ENCODE measurements at places on chromosomes 4 and X. TPM values are rescaled to one million over a fixed set of nuclear protein-coding genes. Genes with fewer than 3 reads are reported as not detected.

GRCh38 chr4:2322841-2323240 lies 60.9 kb upstream of the MXD4 start:
- DNase-seq, result no peak

CSN1S1 gene
- total RNA-seq, result not detected

DNA sequence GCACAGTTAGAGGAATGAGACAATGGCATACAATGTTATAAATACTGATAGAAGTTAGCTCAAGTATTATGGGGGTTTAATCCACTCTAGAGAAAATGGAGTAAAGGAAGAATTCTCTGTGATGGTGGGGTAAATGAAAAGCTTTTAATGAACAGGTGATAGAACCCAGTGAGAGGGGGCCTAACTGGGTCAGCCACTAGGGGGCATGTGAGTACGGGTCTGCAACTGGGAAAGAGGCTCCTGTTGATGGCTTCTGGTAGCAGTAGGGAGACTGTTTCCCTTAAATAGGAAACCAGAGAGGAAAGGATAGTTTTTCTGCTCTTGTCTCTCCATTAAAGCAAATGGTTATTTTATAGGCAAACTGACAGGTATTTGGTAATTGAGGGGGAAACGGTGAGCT lies 132.8 kb upstream of the GPR101 start:
- DNase-seq, result no peak

GRCh38 chr4:60822986-60823385 lies 377.1 kb upstream of the ADGRL3 start:
- no peak for DNase-seq

MAGEA11 gene
- not detected for total RNA-seq

- peak; percentile 76 for DNase-seq
These were observed 30.1 kb downstream of the ZRSR2 start for GRCh38 chrX:15820106-15821073.

GRCh38 chr4:145871209-145871608 lies 67.4 kb downstream of the ZNF827 start:
- no peak for DNase-seq

TLL1 gene
- not detected for total RNA-seq

NEIL3 gene
- total RNA-seq, result 13.1 TPM

DNA sequence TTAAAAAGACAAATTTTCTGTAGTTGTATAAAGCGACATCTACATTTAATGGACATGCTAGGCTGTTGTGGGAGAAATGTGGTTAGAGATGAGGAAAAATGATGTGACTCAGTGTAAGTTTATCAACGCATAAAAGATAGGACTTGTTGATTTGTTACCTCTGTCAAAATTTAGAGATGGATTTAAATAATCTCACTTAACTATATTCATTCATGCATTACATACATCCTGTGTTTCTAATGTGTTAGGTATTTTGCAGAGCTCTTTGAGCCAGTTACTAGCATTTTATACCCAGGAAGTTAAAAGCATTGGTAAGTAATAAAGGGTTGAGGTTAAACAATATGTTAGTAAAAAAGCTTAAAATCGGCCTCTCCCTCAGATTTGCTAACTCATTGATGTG lies 34.3 kb downstream of the METAP1 start:
- no peak for DNase-seq

PCDH19 gene
- not detected for total RNA-seq

CENPVL1 gene
- 0.11 TPM for total RNA-seq

DNA sequence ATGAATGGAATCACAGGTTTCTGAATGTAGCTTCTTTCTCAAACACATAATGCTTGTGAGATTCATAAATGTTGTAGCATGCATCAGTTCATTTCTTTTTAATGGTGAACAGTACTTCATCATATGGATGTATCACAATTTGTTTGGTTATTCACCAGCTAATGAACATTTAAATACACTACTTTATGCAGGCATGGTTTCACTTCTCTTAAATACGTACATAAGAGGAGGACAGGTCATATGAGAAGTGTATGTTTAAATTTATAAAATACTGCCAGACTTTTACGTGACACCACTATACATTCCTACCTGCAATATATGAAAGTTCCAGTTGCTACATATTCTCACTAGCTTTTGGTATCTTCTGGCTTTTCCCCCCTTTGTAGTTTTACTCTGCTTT lies 65.4 kb downstream of the ANKRD17 start:
- no peak for DNase-seq

- no peak for DNase-seq
These were observed 18.6 kb downstream of the PSAPL1 start for GRCh38 chr4:7415927-7416686.

DNA sequence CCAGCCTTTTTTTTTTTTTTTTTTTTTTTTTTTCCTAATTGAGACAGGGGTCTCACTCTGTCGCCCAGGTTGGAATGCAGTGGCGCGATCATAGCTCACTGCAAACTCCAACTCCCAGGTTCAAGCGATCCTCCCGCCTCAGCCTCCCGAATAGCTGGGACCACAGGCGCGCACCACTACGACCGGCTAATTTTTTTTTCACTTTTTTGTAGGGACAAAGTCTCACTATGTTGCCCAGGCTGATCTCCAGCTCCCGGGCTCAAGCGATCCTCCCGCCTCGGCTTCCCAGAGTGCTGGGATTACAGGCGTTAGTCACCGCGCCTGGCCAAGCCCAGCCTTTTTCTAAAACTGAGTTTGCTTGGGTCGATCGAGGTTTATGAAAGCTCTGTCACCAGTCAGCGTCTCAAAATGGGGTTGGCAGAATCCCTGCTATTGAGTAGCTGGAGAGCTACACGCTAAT lies 1.3 kb upstream of the OTUD5 start:
- DNase-seq, result peak; percentile 61

DNA sequence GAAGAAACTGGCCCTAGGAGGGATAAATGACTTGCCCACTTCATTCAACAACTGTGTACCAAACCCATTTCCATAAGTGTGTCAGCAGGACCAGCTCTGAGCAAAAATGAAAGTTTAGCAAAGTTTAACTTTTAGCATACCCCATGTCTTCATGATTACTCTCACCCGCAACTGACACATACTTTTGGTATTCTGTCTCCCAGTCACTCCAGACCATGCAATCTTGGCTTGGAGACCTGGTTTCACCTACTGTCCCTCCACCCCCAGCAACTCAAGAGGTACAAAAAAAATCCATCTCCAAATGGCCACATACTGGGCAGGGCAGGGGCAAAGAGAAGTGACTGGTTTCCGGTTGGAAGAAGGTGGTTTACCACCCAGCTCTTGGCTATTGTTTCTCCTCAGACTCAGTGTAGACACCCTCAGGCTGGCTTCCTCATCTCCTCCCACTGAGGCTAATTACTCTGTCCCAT lies 79.8 kb downstream of the RLIM start:
- DNase-seq, result peak; percentile 29

DNA sequence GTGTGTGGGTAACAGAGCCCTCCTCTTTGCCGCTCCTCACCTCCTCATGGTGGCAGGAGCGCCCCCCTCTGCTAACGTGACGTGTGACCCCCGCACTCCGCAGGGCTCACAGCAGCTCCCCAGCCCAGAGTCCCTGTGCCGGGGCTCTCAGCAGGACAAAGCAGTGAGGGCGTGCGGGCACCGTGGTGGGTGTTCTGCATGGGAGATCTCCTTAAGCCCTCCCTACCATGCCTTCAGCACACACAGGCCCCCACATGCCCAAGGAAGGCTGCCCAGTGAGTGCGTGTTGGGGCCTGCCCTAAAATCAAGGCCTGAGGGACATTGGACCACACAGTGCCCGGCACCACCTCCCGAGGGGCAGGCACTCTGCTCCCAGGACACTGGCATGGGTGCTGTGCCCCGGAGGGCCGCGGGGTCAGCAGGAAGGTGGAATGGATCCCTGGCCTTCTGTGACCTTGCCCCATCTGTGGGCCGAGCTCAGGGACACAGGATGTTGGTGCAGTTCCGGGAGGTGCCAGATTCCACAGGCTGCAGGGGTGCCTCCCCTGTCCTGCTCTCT lies 10.1 kb downstream of the PSAPL1 start:
- DNase-seq, result no peak

TRIML1 gene
- total RNA-seq, result not detected

TSPAN5 gene
- 75.5 TPM for total RNA-seq

- no peak for DNase-seq
These were observed 2.4 kb downstream of the CXXC4 start for GRCh38 chr4:104492183-104492771.

GRCh38 chr4:145734576-145735346 lies 54.8 kb downstream of the C4orf51 start:
- DNase-seq, result peak; percentile 97

DNA sequence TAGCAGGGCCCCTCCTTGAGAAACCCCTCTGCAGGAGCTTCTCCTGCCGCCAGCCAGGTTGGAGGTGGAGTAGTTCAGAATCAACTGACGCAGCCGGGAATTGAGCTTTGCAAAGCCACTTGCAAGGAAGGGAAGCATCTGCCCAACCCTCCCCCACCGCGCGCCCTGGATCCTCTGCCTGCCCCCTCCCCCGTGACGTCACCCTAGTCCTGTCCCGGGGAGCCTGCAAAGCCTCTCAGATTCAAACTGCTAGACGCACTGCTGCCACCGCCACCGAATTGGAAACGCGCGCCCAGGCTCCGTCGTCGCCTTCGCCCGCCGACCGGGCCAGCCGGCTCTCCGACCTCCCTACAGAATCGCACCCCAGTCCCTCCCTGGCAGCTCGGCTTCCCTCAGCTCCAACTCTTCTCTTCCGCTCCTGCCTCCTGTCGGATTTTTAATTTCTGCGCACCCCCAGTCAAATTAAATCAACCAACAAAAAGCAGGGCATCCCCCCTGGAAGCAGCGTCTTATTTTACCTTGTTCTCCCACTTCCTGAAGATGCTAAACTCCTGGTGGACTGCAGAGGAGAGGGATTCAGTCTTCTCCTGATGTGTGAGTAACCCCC lies 3.8 kb downstream of the SLITRK2 start:
- DNase-seq, result no peak

DNA sequence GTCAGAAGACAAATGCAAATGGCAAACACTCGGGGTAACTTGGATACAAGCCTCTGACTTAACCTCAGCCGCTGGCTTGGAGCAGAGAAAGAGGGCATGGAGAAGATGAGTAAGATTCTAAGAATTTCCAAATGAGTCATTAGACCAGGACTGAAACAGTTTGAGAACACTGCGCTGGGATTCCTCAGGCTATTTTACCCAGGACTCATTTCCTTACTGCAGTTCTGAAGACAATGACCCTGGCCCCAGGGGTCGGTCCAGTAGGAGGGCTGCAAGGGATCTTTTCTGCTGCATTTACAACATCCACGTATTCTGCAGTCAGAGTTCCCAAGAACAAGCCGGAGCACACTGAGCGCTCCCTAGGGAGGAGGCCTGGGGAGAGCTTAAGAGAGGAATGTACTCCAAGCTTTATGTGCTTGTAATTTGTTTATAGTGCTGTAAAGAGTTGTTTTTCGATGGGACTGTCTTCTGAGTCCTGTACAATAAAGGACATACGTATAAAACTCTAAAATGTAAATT lies 27.3 kb upstream of the SORBS2 start:
- DNase-seq, result peak; percentile 99

VCX2 gene
- not detected for total RNA-seq

DNA sequence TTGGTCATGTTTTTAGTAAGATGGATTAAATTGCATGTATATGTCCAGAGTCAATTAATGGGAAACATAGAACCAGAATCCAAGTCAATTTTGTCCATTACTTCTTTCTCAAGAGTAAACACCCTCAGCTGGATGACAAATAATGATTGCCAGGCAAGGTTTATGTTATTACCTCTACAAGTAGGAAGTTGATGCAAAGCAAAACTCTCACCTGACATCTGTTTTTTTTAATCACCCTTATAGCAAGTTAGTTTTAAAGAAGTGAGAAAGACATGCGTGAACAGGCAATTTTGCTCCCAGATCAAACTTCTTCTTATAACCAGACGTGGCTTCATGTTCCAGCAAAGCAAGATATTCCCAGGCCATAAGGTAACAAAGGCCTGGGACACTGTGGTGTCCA lies 348.5 kb upstream of the FTHL17 start:
- DNase-seq, result no peak

STX18 gene
- 22.7 TPM for total RNA-seq

SPANXA2 gene
- not detected for total RNA-seq

- peak; percentile 8 for DNase-seq
These were observed 791 bp downstream of the GUCY1B1 start for GRCh38 chr4:155759372-155760252.

DRP2 gene
- 3.1 TPM for total RNA-seq

DNA sequence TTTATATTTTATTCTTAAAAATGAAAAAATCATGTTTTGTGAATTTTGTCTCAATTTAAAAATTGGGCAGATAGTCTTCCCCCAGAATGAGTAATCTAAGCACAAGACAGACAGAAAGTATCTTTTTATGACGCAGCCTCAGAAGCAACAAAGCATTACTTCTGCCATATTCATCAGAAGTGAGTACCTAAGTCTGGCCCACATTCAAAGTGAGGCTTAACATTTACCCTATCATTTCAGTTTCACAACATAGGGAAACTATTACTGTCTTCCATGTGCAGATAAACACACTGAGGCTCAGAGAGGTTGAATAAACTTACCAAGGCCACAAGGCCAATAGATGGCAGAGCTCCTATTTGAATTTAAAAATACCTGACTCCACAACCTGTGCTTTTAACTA lies 4.4 kb upstream of the PRDX4 start:
- DNase-seq, result no peak

DNA sequence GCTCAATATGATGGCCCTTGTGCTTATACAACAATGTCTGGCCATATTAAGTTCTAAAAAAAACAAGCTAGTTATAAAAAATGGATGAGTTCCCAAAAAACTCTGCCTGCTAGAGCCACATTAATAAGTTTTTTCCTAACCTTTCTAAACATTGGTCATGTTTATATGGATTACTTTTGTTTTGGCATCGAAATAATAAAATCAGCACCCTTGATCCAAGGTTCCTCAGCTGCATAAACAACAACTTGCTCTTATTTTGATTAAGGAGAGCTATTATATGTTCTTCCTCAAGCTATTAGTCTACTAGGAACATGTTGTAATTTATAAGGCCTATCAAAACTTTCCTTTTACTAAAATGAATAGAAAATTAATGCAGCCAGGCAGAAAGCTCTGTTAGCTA lies 48.4 kb downstream of the UNC5C start:
- no peak for DNase-seq

PRRG1 gene
- total RNA-seq, result 17.6 TPM

- peak; percentile 1 for DNase-seq
These were observed 63.7 kb downstream of the STK32B start for GRCh38 chr4:5114950-5115349.

DNA sequence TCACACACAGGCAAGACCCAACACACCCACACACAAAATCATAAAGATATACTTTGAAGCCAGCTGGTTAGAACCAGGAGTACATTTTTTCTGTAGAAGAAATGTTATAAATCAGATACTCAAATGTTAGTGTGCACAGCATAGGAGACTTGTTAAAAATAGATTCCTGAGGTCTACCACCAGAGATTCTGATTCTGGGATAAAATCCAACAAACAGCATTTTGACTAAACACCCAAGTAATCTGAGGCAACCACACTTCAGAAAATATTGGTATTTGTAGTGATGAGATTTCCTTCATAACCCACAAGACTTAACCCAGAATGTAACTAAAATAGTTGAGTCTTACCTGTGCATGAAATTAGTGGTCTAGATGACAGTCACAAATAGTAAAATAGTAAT lies 301.8 kb downstream of the HNRNPD start:
- no peak for DNase-seq

MEPE gene
- not detected for total RNA-seq
